ENCODE measurements at places on chromosomes 12 and 14.

- DNase-seq = no peak
These were observed 996.7 kb upstream of the FLRT2 start for GRCh38 chr14:84533181-84533725.

- DNase-seq = no peak
These were observed 115.2 kb downstream of the ITPR2 start for GRCh38 chr12:26717757-26718156.

DNA sequence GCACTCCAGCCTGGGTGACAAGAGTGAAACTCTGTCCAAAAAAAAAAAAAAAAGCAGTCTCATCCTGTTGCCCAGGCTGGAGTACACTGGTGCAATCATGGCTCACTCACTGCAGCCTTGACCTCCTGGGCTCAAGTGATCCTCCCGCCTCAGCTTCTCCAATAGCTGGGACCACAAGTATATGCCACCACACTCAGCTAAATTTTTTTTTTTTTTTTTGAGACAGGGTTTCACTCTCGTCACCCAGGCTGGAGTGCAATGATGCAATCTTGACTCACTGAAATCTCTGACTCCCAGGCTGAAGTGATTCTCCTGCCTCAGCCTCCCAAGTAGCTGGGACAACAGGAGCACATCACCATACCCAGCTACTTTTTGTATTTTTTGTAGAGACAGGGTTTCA is 5.2 kb upstream of the CNPY2 start:
- no peak for DNase-seq

- no peak for DNase-seq
These were observed 16.9 kb upstream of the MYF6 start for GRCh38 chr12:80690513-80690912.

GRCh38 chr12:16006752-16007151 is 95.6 kb downstream of the DERA start:
- no peak for DNase-seq

- DNase-seq = no peak
These were observed 81.9 kb downstream of the PELI2 start for GRCh38 chr14:56199982-56200577.

DNA sequence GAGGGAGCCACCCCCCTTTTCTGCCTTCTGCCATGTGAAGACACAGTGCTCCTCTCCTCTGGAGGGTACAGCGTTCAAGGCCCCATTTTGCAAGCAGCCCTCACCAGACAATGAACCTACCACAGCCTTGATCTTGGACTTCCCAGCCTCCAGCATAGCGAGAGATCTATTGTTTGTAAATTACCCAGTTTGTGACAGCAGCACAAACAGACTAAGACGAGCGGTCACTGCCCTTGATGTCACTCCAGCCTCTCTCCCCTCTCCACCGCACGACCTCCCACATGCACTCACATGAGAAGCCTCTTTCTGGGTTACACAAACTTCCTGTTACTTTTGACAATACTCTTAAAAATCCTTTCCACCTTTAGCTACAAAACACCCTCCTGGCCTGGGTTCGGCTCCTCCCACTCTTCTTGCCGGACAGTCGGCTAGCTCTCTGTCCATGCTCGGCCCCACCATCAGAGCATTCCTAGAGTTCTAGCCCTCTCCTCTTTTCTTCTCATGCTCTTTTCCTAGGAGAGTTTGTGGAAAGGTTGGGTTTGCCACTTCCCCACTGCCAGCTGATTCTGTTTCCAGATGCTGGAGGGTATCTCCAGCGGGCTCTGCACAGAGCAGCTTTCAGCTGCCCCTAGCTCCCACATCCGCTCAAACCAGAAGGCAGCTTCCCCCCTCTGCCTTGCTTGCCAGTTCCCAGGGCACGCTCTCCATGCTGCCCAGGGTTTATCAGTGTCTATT is 124.3 kb downstream of the FOXN3 start:
- DNase-seq = no peak

DNA sequence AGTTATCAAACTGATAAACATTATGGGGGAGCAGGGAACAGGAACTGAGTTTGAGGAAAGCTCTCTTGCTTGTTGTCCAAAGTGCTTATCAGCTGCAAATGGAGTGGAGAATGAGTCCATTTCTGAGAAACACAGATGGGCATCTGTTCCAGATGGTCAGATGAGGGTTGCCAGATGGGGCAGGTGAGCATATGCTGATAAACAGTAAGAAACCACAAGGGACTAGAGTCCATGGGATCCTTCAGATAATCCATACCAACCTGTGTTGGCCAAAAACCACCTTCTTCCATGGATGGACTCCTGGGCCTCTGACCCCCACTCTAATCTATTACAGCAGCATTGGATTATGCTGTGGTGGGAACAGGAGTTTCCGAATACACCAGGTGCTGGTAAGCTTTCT is 38.3 kb downstream of the GNS start:
- no peak for DNase-seq

GRCh38 chr14:92392711-92393110 is 69.7 kb downstream of the SLC24A4 start:
- no peak for DNase-seq

- DNase-seq = no peak
These were observed 13.2 kb downstream of the TM7SF3 start for GRCh38 chr12:27000961-27001360.

DNA sequence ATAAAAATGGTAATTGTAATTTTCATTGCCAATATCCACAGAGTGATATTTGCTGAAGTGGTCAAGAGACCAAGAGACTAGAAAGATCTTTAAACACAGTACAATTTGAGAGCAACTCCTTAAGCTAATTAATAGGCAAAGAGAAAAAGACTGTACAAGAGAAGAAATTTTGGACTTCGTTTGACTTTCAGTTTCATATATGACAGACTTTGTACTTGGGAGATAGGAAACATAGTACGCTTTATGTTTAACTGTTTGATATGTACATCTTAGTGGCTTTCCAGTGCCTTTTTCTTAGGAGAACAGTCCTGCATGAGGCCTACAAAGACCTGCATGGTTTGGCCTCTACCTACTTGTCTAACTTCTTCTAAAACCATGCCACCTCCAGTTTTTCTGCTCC is 1118.1 kb downstream of the TRHDE start:
- no peak for DNase-seq

DNA sequence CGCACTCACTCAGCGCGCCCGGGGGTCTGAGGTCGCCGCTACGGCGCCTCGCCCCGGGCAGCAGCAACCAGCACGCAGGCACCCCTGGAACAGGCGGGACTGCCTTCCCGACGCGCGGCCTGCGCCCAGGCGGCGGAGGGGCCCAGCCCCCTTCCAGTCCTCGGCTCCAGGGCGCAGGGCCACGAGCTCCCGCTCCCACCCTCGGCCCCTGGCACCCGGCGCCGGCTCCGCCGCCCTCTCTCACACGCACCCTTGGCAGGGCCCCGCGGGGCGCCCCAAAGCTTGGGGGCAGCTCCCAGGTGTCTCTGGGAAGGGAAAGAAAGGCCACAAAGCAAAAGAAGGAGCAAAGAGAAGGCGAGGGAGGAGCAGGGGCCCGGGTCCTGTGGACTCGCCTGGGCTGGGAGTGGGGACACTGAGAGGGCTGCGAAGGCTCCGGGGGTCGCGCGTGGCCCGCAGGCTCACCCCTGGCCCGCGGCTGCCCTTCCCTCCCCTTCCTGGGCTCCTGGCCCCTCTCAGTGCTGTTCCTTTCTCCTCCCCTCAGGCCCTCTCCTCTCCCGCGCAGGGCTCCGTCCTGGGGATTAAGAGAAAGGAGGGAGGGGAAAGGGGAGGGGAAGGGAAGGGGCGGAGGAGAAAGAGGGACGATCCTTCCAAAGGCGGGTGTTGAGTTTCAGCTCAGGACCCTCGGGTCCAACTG is 907 bp upstream of the EFS start:
- peak; percentile 38 for DNase-seq

- DNase-seq = peak; percentile 20
These were observed 18.5 kb downstream of the UTP20 start for GRCh38 chr12:101298426-101298825.

- DNase-seq = no peak
These were observed 123.1 kb downstream of the ANO6 start for GRCh38 chr12:45339035-45339434.

- no peak for DNase-seq
These were observed 180.8 kb downstream of the ZFP36L1 start for GRCh38 chr14:68612049-68612448.

DNA sequence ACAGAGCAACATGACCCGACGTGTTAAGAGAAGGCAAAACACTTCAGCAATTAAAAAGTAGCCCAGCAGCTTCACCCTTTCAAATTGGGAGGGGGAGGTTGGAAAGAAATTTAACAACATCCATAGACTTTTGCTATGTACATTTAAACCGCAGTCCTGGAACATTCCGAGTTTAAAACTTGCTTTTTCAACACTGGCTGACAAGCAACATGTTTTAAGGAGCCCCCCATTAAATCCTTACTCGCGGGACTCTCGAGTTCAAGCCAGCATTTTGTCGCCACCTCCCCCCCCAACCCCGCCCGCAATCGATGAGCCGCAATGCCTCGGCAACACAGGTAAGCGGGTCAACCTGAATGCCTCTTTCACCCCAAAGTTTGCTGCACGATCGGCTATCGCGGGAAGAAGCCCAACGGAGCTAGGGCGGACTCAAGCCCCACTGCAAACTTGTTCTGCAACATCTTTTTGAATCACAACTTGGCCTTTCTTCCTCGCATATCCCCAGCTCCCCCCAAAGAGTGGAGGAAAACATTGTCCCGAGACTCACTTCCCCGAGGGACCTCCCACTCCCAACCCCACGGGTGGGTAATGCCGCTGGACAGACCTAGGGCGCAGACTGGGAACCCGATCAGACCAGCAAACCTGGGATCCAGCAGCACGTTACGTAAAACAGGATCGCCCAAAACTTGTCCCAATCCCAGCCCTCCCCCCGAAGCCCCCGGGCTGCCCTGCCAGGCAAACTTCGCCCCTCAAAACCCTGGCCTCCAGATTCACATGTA is 777 bp downstream of the ZFP36L1 start:
- no peak for DNase-seq

DNA sequence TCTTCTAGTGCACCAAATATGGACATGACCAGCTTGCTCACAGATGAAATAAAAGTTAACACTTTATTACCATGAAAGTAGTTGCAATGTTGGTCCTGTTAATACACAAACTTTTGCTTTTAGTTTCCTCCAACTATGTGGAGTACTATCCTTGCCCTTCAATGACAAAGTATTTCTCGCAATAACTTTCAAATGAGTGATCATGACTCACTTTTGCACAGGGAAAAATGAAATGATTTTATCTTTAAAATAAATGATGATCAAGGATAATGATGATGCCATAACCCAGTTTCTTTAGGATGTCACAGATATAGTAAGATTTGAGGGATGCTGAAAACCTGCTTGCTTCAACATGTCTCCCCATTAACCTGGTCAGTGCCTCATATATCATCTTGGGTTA is 254.0 kb upstream of the KITLG start:
- no peak for DNase-seq

DNA sequence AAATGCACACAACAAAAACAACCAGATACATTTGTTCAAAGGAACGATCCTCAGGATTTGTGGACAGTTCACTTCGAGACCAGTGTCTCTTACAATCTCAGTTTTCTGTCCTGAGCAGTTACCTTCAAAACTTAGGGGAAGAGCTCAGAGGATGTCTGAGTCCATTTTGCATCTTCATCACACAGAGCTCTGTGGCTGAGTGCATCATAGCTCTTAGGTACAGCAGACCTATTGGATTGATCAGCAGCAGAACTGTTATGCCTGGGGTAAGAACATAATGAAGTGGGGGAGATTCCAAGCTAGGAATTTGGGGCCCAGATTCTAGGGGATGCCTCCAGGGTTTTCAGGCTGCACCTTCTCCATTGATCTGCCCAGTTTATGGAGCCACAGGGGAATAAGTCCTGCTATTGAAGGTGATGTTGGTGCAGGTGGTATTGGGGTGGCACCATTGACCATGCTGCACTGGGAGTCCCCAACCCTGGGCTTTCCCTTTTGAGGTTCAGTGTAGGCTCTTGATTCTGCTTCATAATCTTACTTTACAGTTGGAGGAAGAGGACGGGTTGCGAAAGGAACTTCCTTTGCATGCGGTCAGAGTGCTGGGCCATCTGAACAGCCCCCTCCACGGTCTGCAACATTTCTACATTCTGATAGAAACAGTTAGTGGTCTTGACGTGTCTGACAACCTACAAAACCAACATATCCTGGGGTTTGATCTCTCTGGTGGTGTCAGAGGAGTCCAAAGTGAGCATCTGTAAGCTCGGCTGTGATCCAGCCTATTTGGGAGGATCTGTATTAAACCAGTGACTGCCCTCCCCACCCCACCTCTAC is 112.8 kb downstream of the CHST11 start:
- DNase-seq = no peak

DNA sequence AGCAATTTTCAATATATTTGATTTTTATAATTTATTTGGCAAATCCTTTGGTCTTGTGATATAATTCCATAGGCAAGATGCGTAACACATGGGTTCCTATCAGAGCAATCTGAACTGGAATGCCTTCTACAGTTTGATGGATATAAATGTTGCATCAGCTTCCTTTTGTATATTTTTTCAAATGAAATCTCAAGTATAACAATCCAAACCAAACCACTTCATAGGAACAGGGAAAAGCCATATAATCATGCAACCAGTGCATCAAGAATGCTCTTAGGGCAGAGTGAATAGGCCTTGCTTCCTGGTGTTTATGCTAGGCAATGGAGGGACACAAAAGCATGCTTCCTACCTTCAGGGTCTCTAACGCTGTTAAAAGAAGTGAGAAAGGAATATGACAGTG is 34.5 kb downstream of the EFCAB11 start:
- no peak for DNase-seq

- DNase-seq = no peak
These were observed 419.0 kb upstream of the CCDC196 start for GRCh38 chr14:66066981-66067776.

DNA sequence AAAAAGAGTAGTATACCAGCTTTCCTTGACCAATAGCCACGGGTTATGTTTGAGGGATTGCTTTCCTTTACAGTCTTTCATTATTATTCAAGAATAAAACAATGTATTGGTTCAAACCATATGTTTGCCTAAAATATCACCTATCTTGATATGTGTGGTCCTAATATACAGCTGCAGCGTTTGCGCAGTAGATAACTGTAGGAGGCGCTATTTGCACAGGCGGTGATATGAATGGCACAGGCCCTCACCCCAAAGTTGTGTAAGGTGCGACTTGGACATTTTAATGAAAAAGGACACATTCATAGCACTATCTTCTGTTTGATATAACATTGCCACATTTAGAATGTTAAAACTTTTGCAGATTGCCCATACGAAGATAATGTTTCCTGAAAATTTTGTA is 298.4 kb downstream of the TRHDE start:
- DNase-seq = no peak

- DNase-seq = peak; percentile 61
These were observed at the start of gene SNRNP35 for GRCh38 chr12:123457980-123458779. SNRNP35 (plus strand) TSS chr12:123458139; CDS start chr12:123465541, 7,402 bp downstream.

- DNase-seq = no peak
These were observed 24.5 kb downstream of the MMP17 start for GRCh38 chr12:131852551-131853299.

Data from HFF-Myc (cell line).